ENCODE measurements at places on chromosomes 1 and 21.

- DNase-seq: no peak
These were observed 14.6 kb downstream of the PIGP start for GRCh38 chr21:37058261-37058660.

DNA sequence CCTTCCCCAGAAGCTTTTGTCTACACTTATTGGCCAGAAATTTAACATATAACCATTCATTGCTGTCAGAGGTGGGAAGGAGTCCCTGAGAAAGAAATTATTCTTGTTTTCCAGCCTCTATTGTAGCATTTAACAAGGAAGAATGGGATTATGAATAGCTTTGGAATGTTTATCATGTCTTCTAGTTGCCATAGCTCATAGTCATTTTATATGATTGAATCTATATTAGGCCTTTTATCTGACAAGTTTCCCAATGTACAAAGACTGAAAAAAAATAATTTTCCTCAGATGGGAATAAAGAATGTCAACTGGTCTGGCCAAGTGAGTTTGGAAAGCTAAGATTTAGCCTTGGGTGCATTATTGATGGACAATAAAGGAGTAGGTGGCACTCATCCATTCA, 28.3 kb downstream of the PTPRC start:
- no peak for DNase-seq

DNA sequence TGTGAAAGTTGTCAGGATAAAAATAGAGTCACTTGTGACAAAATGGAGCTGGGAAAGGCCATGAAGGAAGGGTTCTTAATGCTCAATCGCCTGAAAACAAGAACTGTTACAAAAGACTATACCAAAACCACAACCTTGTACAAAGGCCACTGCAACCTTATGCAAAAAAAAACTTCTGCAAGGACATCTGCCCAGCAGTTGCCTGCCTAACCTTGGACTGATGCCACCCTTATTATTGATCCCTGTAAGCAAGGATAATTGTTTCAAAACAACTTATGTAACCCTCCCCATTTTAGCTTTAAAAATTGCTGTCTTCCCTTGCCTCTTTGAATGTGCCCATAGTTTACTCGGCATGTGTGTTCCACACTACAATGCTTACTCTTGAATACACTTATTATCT, 5.7 kb downstream of the ALG14 start:
- no peak for DNase-seq

DNA sequence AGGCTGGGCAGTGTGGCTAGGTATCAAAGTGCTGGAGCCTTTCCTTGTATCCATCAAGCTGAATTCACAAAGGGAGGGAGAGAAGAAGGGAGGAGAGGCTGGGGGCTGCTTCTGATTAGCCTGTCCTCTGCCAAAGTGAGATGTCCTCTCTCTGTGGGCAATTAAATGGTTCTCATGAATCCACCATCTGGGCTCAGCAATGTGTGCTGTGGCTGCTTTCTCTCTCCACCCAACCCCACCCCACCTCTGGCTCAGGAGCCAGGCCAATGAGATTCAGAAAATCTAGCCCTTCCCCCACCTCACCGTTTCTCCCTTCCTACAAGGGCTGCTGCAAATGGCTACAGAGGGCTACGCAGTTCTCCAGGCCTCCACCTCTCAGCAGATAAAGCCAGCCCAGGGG, 154.6 kb downstream of the TENT5C start:
- no peak for DNase-seq

GRCh38 chr1:231460614-231461013, 38.5 kb upstream of the EGLN1 start:
- DNase-seq: peak; percentile 82

DNA sequence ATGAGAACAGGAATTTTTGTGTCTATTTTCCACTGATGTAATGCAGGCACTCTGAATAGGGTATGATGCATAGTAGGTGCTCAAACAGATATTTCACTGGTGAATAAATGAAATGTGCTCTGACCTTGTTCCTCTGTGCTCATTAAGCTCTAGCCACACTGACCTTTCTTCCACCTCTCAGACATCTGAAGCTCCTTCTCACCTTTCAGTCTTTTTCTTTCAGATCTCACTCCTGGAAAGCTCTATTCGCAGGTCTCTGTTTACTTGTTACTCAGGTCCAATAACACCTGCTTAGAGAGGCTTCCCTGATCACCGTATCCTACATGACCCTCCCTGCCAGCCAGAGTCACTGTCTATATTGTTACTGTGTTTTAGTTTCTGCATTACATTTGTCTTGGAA, 59.2 kb upstream of the IVNS1ABP start:
- no peak for DNase-seq

GRCh38 chr1:6360517-6361070, 33.0 kb downstream of the ACOT7 start:
- no peak for DNase-seq

All from T-helper 2 cell treated with Interferon-gamma antibody and Interleukin-4, amounts not matched to agents 5 μg/mL and 100 μg/mL, for 36 hours (primary cell).